ENCODE measurements at places on chromosomes 13 and 19. TPM values are rescaled to one million over a fixed set of nuclear protein-coding genes. Genes with fewer than 3 reads are reported as not detected.

ZNF763 gene
- total RNA-seq: 0.82 TPM

CLEC17A gene
- total RNA-seq: 0.16 TPM

FCHO1 gene
- 62.0 TPM for total RNA-seq

HCST gene
- 40.0 TPM for total RNA-seq

ONECUT3 gene
- not detected for total RNA-seq

DNA sequence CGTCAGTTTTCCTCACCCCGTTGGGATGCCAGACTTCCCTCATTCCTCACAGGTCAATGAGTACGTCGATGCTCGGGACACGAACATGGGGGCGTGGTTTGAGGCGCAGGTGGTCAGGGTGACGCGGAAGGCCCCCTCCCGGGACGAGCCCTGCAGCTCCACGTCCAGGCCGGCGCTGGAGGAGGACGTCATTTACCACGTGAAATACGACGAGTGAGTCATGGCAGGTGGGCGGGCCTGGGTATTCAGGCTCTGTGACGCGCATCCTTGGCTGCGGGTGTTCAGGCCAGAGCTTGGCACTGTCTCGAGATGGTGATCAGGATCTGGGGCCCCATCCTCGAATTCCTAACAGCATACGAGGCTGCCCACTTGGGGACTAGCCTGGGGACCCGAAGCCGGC, 21.4 kb downstream of the UHRF1 start:
- no peak for DNase-seq

GRCh38 chr19:4510435-4511255, 7.6 kb downstream of the PLIN4 start:
- no peak for DNase-seq

- DNase-seq: no peak
Observed at GRCh38 chr13:80341756-80342370, 937 bp upstream of the SPRY2 start.

DNA sequence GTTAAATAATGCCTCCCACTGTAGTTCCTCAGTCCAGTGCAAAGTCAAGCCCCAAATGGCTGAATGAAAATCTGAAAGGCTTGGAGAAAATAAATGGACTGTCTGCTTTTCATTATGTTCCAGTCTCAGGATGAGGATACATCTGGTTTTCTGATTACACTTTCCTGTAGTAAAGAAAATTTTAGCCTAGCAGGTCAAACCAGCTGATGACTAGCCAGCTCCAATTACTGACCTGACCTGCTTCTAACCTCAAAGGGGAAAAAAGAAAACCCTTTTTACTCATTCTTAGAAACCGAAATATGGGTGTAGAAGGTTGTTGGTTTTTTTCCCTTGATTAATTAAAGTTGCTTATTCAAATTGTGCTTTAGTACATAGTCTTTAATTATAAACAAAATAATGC, 418.4 kb downstream of the EFNB2 start:
- DNase-seq: no peak

- DNase-seq: no peak
Observed at GRCh38 chr13:97223711-97224541, 1.8 kb downstream of the MBNL2 start.

GRCh38 chr13:107475753-107476453, 739.4 kb downstream of the LIG4 start:
- DNase-seq: no peak

GRCh38 chr19:1957562-1958248, 16.7 kb downstream of the CSNK1G2 start:
- DNase-seq: no peak

- DNase-seq: no peak
Observed at GRCh38 chr19:7475665-7476064, 13.2 kb downstream of the PEX11G start.

DNA sequence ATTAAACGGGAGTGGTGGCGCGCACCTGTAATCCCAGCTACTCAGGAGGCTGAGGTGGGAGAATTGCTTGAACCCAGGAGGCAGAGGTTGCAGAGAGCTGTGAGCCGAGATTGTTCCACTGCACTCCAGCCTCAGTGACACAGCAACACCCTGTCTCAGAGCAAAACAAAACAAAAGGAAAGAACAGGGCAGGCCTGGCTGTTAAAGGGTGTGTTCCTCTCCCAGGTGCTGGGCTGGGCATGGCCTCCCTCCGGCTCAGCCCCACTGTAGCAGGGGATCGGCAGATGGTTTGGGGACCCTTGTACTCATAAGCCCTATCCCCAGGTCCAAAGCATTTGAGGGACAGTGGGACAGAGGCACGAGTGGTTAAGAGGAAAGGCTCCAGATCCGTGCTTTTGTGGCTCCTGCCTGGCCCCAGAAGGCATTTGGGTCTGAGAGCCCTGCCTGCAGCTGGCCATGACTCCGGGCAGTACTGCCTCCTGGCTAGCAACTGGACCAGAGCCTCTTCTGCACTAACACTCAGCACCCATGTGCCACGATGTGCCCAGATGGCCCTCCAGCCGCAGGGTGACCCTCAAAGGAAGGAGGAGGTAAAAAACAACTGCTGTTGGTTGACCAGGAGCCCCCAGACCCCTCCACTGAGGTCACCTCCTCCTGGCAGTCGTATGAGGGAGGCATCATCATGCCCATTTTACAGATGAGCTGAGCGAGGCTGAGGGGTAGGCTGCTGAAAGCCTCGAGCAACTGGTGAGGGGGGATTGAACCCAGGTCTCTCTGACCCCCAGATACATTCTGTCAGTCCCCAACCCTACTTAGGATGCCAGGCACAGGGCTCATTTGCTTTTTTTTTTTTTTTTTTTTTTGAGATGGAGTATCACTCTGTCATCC, 10.0 kb downstream of the RFX1 start:
- no peak for DNase-seq

- DNase-seq: no peak
Observed at GRCh38 chr19:810077-810855, 11.5 kb downstream of the PLPPR3 start.
